Right forelimb (tissue), 1 donor: ENCODE measurements at places on chromosomes 1 and 21.

DNA sequence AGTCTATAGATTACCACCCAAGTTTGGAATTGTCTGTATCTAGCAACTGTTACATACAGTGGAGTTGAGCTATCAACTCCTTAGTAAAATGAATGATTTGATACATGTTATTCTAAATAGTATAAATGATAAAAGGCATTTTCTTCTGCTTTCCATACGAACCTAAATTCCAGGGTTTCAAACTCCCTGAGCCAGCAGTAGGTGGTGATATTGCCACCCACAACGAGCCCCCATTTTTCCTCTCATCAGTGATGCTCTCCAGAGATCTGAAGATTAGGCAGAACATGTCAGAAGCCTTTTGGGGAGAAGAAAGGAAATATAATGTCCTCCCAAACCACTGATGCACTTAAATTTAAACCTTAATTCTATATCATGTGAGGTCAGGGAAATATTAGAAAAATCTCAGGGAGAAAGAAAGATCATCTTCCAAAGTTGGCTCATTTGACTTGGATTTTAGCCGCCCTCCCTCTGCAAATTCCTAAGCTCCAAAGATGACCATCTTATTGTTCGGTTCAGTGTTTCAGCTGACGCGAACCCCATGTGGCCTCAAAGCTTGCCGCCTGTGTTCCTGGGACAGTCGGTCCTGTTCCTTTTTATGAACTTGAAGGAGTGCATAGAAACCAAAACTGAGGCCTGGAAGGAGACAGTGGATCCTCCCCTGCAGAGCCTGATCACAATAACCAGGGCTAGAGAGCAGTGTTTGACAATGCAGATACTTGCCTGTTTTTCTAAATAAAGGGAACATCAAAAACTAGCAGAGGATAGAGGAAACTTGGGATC lies 2.3 kb downstream of the EVA1C start:
- DNase-seq: no peak

GRCh38 chr1:12040457-12041051 lies 21.3 kb downstream of the MIIP start:
- DNase-seq: peak; percentile 70

GRCh38 chr1:115306146-115306545 lies 31.9 kb downstream of the NGF start:
- no peak for DNase-seq

- no peak for DNase-seq
Observed at GRCh38 chr1:44447051-44447810, 42.2 kb downstream of the RNF220 start.

DNA sequence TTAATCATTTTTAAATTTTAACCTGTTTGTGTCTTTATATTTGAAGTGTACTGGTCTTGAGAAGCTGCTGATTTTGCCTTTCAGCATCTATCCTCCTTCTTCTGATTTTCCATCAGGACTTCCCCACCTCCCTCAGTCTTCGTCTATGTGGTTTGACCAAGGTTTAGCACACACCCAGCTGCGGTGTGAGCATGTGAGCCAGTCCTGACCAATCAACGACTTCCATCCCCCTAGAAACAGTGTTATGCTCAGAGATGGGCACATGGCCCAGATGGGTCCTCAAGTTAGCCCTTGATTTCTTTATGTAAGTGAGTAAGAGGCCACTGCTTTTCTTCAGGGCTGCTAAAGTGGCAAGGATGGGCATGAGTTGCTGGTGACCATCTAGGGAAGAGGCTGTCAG lies 190.8 kb downstream of the MATN1 start:
- DNase-seq: no peak
